Naive thymus-derived CD8-positive, alpha-beta T cell (primary cell): ENCODE measurements at places on chromosomes 12 and 14.

- no peak for DNase-seq
These were observed 66.4 kb upstream of the TMEM263 start for GRCh38 chr12:106889326-106889725.

DNA sequence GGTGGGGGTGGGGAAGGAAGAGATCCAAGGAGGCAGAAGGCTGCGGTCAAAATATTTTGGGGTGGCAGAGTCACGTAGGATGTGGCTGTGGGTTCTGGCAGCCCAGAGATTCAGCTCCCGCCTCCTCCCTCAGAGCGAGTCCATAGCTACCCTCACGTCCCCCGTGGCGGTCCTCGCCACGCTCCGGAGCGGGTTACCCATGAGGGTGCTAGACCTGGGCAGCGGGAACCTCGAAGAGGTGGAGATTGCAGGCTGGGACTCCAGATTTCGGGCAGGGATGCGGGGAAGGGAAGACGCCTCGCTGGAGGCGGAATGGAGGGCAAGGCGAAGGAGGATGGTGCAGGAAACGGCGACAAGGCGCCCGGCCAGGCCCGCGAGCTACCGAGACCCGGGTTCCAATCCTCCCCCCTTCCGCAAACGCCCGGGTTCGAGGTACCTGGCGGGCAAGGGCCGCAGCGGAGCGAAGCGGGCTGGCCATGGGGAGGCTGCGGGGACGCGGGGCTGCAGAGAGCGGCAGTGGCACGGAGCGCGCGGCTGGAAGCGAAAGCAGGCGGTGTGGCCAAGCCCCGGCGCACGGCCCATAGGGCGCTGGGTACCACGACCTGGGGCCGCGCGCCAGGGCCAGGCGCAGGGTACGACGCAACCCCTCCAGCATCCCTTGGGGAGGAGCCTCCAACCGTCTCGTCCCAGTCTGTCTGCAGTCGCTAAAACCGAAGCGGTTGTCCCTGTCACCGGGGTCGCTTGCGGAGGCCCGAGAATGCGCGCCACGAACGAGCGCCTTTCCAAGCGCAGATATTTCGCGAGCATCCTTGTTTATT, 46.2 kb downstream of the BCAT1 start:
- DNase-seq = no peak

DNA sequence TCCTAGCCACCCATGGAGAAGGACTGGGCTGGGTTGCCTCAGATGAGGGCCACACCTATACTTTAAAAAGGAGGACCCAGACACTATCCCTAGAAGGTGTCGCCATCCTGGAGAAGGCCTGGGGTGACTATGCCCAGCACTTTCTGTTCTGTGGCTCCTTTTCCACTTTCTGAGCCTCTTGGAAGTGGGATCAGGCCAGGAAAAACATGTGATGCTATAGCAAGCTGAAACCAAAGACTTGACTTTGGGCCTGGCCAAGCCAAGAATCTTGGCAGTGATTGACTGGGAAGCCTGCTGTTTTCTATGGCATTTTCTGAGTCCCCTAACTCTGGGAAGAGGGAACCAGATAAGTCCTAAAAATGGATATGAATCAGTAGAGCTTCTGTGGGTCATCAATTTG, 332.3 kb downstream of the ZFP36L1 start:
- no peak for DNase-seq

DNA sequence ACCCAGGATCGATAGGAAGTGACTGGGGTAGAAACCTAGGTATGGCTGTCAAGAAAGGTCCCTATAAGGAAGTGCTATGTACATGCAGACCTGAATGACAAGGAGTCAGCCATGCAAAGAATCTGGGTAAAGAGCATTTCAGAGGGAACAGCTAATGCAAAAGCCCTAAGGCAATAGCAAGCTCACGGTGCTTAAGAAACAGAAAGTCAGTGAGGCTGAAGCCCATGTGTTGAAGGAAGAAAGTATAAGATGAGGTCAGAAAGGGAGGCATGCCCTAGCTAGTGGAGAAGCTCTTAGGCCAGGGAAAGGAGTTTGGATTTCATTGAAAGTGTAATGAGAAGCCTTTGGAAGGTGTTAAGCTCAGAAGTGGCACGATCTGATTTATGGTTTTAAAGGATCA, 6.0 kb upstream of the ADCY6 start:
- DNase-seq = no peak

DNA sequence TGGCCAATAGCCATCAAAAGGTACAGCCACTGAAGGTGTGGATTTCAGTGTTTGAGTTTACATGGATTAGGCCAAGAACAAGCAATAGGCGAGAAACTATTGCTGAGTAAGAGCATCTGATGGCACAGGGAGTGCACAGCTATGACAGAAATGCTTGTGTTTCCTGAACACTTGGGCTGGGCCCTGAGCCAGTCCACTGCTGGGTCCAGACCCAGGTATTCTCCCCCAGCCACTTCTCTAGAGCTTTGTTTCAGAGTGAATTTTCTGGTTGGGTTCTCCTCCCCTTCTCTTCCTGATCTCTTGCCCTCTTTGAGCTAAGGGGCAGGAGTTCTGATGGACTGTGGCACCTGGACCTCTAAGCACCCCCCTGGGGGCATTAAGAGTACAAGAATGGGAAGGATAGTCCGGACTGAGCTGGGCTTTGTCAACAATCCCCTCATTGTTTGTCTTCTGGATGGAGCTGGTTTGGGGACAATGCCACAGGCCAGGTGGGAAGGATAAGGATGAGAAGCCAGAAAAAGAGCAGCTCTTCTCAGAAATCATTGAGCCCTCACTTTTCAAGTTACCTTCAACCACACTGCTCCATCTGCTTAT, 8.3 kb downstream of the HOXC5 start:
- no peak for DNase-seq

DNA sequence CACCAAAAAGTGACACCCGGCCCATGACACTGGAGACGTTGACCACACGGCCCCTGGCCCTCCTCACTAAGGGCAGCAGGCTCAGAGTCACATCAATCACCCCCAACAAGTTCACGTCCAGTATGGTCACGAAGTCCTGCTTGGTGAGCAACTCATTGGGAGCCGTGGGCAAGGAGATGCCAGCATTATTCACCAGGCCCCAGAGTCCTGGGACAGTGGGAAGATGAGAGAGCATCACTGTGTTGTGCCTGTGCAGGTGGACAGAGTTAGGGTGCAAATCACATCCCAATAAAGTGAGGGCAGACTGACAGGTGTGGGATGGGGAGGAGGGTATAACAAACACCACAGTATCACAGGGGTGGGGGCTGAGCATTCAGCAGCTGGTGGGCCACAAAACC, 2.5 kb downstream of the RDH16 start:
- no peak for DNase-seq

- peak; percentile 24 for DNase-seq
These were observed at the start of gene RAPGEF3 for GRCh38 chr12:47758834-47759690. TSS of gene RAPGEF3 (minus strand) at chr12:47758880. CDS start at chr12:47758556, 324 bp downstream.

DNA sequence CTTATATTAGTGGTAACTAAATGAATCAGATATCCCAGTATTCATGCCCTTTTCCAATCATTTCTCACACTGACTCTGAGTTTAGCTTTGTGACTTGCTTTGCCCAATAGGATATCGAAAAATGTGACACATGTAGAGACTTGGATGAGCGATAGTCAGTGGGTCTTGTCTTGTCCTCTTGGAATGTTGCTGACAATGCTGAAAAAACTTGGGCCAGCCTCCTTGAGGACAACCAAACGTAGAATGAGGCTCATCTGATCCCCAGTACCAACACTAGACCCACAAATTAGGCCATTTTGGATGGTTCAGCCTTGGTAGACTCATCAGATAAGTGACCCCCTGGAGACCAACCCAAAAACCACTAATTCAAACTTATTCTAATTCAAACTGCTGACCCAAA, 351.0 kb downstream of the GRIN2B start:
- no peak for DNase-seq

DNA sequence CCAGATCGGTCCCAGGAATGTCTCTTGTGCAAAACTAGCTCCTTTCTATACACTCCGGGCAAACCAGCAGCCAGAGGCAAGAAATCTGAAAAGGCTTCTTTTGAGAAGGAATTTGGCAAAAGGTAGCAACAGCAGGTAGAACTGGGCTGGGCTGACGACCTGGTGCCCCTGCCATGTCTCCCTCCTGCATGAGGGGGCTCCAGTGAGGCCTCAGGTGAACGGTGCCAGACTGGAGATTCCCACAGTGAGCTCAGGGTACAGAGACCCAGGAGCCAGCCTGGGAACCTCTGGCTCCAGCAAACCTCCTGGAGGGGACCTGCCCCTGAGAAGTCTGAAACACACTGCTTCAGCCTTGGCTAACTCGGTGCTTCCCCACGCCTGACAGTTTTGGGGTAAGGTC, 10.8 kb downstream of the ITPK1 start:
- DNase-seq = no peak

GRCh38 chr12:67442347-67442841, 173.2 kb downstream of the CAND1 start:
- no peak for DNase-seq
